CD4-positive, alpha-beta T cell treated with Interleukin-6 for 4 hours (primary cell): ENCODE measurements at places on chromosomes 3 and 15.

- no peak for DNase-seq
Measured at GRCh38 chr15:68822818-68823217, 2.1 kb upstream of the ANP32A start.

GRCh38 chr3:150097588-150097890, 126.8 kb upstream of the PFN2 start:
- no peak for DNase-seq

- DNase-seq, result no peak
Measured at GRCh38 chr3:134064081-134064480, 34.4 kb upstream of the SLCO2A1 start.

GRCh38 chr15:29756358-29757267, 65.7 kb downstream of the TJP1 start:
- DNase-seq, result no peak

- DNase-seq, result no peak
Measured at GRCh38 chr3:157508461-157508860, 5.2 kb upstream of the VEPH1 start.

- no peak for DNase-seq
Measured at GRCh38 chr15:93493172-93493571, 404.2 kb upstream of the RGMA start.

DNA sequence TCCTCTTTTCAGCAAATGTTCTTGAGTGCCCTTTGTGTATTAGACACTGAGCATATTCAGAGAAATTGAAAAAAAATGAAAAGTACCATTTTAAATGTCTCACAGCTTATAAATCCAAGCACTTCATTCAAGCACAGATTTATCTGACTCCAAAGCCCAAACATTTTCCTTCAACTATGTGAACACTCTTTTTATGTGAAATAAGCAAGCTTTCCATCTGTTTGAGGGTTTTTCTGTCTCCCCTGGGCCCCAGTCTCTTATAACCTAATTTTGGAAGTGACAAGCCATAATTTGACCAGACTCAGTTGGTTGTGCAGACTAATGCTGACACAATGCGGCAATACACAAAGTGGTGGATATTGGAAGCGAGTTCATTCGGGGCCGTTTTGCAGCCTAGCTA, 170.3 kb downstream of the CNTN6 start:
- no peak for DNase-seq

DNA sequence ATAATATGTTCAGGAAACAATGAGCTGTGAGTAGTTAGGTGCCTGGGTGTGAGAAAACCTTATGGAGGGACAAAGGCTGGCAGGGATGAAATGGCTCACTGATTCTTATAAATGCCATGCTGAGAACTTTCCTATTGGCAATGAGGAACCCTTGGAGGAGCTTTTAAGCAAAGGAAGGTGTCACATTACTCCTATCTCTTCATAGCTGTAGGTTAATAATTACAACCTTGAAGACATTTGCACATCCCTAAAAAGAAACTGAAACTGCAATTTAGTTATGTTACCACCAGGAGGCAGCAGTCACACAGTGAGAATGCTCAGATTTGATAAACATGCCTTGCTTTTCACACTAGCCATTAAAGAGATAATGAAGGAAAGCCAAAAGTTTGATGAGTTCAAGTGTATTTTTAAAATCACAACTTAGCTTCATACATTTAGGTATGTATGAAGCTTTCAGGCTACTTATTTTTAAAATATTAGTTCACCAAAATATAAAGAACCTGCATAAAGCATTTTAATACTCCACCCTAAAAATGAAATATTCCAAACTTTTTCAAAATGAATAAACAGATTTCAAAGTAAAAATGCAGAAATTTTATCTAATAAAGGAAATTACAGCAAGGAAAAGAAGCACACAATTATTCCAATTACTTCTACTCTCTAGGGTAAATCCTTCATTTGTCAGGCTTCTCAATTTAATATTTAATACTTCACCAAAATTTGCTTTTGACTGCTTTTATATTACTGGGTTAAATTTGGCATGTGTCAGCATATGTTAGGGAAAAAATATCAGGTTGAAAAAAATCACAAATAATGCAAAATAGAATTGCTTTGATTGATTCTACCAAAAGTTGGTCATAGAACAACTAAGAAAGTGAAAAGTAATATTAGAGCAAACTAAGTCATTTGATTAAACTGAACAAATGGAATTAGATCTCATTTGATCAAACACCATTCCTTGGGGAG, 136.9 kb upstream of the SLC2A2 start:
- DNase-seq, result peak; percentile 12

- no peak for DNase-seq
Measured at GRCh38 chr3:41234823-41235721, 35.8 kb downstream of the CTNNB1 start.

DNA sequence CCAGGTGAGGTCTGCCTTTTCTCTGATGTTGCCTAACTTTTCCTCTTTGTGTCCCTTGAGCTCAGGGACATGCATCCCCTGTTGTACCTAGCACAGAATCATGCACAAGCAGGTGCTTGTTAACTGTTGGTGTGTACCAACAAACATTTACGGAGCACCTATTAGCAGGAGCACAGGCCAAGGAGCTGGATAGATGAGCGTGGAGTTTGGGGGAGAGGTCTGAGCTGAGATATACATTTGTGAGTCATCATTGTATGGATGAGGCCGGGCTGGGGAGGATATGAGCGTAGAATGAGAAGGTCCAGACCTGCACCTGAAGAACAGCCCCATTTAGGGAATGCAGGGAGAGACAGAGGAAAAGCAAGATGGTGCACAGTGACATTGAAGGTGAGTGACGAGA, 53.4 kb downstream of the SMAD3 start:
- no peak for DNase-seq
